Stimulated activated CD8-positive, alpha-beta memory T cell treated with anti-CD3 and anti-CD28 coated beads, Interleukin-4, amount 100 ng/mL, for 1 hour (primary cell): ENCODE measurements at places on chromosomes 2 and 18.

GRCh38 chr2:75603477-75603876 lies 42.7 kb upstream of the EVA1A start:
- DNase-seq, result no peak

DNA sequence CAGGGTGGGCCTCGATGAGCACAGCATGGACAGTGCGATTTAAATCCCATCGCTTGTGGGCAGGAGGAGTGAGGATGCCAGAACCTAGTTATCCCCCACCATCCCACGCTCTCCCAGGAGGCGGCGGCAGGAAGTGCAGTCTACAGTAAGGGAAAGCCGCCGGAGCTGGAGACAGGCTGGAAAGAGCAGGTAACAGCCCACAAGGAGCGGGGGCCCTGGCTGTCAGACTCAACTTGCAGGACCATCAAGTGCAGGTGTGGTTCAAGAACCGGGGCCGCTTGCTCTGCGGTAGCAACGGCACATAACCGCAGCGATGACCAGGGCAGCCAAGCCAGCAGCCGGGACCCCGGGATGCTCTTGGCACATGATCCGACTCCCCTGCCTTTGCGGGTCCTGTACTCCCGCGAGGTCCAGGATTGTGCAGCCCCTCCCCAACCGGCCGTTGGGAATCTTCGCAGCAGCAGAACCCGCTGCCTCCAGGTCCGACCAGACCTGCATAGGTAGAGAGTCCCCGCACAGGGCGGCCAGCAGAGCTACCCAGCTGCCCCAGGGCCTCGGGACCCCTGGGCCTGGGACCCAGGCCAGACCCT lies 82.1 kb downstream of the BIN1 start:
- DNase-seq, result no peak

DNA sequence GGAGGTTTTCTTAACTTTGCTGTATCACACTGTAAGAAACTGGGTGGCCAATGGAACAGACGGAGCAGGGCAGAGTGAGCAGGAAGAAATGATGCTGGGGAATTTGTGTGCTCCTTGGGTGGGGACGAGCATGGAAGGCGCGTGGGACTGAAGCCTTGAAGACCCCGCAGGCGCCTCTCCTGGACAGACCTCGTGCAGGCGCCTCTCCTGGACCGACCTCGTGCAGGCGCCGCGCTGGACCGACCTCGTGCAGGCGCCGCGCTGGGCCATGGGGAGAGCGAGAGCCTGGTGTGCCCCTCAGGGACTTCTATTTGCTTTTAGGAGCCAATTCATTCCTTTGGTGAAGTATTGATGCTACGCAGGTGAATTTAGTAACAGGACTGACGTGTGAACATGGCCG lies 8.9 kb downstream of the TPO start:
- no peak for DNase-seq

- DNase-seq, result no peak
Measured at GRCh38 chr2:169303579-169304305, 58.6 kb downstream of the LRP2 start.

DNA sequence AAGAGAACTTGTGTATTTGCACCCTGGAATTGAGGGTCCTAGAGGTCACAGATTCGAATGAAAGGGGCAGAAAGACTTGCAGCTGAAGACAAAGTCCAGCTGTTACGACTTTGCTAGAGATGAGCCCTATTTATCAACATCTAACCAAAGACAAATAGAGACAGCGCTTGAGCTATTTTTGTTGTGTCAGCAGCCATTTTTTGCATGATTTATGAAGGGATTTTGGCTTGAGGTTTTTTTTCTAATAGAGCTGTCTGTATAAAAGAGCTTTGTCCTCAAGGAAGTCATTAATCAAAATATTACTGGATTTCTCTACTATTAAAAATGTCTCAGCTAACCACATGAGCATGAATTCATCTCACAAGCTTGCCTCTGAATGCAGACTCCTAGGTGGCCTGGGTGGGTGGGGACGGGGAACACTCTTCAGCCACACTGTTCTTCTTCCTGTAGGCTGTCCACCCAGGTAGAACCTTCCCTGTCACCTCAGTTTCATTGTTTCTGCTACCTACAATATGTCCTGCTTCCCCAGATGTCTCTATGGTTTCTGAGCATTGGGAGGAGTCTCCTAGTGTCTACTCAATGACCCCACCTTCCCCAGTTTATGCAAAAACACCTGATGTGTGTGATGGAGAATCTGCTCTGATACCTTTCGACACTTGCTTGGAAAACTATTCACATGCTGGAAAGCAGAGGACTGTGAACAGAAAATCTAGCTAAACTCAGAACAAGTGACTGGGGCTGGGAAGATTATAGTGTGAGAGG lies 7.2 kb upstream of the CD226 start:
- no peak for DNase-seq

DNA sequence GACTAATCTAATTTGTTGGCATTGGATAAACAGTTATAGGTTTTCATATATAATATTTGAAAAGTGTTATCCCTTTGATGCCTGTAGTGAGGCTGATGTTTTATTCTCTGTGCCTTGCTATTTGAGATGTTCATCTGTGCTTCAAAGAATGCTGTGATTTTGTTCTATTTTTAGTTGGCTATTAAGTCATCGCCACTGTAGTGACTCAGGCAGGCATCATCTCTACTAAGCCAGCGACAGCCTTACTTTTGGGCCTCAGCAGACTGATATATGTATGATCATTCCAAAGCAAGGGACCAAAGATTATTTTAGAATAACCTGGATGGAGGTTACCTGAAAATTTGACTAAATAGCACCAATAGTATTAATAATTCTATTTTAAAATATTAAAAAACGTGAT lies 1674.5 kb upstream of the NXPH2 start:
- DNase-seq, result no peak

DNA sequence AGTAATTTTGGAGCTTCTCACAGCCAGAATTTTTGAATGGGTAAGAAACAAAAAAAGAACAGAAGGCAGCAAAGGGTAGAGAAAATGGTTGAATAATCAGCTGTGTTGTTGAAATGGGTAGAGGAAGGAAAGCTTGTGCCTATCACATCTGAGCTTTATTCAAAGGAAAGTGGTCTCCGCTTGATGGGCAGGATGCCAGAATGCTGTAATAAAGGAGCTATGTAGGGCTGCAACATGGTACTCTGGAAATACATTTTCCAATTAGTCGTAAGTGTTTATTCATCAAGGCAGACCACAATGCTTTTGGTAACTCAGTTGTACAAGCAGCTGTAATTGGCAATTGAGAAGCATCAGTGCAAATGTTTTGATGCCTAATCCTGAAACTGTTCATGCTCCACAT lies 196.9 kb downstream of the ICOS start:
- no peak for DNase-seq

GRCh38 chr18:68461481-68462018 lies 253.4 kb downstream of the TMX3 start:
- DNase-seq, result no peak

DNA sequence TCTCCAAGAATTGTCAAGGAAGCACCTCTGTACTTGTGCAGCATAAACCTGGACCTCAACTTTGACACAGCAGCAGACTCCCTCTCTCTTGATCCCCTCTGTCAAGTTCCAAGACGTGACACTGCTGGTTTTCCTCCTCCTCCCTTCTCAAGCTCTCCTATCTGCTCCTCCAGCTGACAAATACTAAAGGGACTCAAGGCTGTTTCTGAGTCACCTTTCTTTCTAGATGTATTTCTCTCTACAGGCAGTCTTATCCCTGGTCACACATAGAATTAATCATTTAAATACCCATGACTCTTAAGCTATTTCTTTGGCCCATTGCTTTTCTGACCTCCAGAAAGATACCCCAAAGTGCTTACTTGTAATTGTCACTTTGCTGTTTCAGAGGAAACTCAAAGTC lies 53.5 kb downstream of the SEPTIN10 start:
- no peak for DNase-seq

DNA sequence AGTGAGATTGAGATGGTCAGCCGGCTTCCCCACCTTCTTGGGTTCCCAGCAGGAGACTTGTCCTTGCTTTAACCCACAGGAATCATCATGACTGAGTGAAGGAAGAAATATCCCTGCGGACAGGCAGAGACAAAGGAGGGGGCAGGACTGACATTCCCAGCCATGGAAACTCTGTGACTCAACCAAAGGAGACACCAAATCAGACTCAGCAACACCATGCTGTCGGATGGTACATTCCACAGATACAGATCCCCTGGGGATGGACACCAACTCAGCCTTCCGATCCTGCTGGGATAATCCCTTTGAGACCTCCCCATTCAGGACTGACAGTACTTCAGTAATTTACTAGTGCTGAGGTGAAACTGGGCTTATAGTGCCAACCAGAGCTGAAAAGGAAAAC lies 518.3 kb downstream of the XIRP2 start:
- no peak for DNase-seq

DNA sequence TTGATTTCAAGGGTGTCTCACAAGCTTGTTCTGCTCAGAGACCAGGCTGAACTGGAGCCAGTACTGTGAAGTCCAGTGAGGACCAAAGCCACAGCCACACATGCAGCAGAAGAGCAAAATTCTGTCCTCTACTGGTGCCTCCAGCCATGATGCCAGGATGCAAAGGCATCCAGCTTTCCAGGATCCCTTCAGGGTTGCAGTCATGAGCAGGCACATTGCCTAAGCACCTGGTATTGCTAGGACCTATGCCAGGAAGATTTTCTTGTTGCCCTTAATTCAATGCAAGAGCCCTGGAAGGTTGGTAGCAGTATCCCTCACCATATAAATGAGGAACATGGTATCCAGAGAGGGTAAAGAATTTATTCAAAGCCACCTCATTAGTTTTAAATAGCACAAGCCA lies 78.9 kb upstream of the CYRIA start:
- DNase-seq, result no peak

DNA sequence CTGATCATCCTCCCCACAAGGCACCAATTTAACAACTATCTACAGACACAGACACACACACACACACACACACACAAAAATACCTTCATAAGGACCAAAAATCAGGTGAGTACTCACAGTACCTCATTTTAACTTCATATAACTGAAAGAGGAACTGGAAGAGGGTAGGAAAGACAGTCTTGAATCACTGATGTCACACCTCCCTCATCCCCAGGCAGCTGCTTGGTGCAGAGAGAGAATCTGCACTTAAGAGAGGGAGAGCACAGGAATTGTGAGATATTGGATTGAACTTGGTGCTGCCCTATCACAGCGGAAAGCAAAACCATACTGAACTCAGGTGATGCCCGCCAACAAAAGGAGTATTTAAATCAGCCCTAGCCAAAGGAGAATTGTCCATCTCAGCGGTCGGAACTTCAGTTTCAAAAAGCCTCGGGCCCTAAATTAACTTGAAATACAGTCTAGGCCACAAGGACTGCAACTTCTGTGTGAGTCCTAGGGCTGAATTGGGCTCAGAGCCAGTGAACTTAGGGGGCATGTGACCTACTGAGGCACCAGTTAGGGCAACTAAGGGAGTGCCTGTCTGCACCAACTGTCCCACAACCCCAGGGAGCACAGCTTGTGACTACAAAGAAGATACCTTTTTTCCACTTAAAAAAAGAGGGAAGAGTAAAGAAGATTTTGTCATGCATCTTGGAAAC lies 211.1 kb downstream of the LRATD1 start:
- no peak for DNase-seq

GRCh38 chr18:6711467-6711866 lies 18.0 kb upstream of the ARHGAP28 start:
- no peak for DNase-seq
